ENCODE measurements at places on chromosomes 7 and 10. TPM values are rescaled to one million over a fixed set of nuclear protein-coding genes. Genes with fewer than 3 reads are reported as not detected.

- no peak for DNase-seq
These were observed 54.1 kb downstream of the JAZF1 start for GRCh38 chr7:28126410-28127041.

DNA sequence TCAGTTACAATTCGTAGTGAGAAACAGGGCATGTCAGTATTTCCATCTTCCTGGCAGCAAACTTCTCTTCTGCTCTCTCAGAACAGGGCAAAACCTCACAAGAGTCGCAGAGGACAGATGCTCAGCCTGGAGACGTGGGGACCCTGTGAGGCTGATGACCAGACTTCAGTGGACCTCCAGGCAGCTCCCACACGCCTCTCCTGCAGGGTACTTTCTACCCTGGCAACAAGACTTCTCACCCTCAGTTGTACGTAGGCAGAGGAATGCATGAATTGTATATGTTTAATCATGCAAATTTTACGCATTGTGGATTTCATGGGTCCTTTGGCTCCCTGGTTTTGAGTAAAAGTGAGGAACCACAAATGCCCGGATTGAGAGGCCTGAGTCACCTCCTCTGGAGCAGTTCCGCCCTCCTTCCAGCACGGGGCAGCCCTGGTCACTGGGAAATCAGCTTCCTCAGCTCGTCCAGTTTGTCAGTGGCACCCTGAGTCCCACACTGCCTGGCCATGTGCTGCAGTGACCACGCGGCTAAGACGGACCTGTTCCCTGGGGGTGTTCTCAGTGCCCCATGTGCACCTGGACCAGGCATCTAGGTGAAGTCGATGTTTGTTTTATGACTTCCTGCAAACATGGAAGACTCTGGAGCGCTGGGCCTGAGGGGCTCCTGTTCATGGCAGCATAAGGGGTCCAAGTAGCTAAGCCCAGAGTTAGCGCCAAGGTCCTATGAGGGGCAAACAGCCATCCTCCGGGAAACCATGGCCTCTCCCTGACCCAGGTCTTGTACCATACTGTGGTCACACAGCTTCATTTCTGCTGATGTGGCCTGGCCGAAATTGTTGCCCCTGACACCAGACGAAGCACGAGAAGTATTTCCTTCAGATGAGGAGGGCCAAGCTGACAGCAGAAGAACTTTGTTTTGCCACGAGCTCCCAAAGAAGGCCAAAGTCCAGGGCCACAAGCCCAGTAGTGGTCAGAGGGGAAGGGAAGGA, 165.1 kb downstream of the TNS3 start:
- no peak for DNase-seq

DNA sequence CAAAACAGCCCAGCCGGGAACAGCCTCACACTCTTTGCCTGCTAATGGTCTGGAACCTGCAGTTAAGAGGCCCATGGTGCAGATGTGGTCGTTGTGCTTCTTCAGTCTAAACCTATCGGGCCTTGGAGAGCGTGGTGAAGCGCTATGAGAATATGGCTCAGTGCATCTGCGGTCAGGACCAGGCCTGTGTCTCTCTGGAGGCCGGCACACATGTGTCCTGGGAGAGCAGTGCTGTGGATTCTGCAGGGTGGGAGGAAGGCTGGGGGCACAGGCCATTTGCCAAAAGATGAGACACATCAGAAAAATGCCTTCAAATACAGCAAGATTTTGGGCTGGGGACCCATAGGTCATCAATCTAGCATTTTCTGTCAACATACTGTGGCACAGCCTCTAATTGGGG, 231.5 kb upstream of the GLI3 start:
- DNase-seq, result no peak

GRCh38 chr10:22669163-22669711, 45.1 kb downstream of the PIP4K2A start:
- no peak for DNase-seq

DNA sequence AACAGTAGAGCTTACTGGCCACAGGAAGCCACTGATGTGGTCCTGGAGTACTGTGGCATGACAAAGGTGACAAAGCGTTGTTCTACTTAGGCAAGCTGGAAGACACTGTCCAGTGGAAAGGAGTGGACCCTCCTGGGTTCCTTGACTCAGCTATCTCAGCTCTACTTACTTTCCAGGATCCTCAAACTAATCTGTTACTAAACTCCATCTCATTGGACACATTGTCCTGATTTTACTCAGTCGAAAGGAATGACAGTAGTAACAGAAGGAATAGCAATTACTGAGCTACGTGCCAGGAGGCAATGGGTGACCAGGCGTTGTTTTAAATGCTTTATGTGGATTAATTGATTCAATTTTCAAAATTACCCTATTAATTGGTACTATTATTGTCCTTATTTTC, 41.6 kb downstream of the ABLIM1 start:
- DNase-seq, result no peak

DNA sequence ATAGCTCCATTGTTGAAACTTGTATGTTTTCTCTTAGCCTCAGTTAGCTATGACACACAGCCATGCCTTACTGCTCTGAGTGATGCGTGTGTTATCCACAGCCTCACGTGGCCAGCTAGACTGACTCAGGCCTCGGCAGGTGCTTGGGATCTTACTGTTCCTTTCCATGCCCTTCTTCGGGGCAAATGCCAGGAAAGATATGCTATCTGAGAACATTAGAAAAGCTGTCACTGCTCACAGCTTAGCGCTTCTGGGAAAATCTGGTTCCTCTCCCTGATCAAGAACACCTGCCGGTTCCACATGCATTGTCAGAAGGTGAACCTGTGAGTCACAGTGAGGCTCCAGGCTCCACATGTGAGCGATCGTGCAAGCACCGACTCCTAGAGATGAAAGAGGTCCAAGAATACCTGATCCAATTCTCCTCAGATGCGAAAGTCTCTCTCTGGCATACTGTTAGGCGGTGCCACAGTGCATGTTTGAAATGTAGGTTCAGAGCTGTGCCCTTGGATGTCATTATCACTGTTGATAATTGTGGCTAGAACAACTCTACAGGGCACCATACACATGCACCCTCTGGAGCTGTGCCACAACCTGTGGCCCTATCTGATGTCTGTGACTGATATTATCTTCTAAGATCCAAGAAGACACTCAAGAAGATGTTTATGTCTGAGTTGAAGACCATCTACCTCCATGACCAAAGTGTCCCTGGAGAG, 247.8 kb upstream of the IGFBP3 start:
- no peak for DNase-seq

DNA sequence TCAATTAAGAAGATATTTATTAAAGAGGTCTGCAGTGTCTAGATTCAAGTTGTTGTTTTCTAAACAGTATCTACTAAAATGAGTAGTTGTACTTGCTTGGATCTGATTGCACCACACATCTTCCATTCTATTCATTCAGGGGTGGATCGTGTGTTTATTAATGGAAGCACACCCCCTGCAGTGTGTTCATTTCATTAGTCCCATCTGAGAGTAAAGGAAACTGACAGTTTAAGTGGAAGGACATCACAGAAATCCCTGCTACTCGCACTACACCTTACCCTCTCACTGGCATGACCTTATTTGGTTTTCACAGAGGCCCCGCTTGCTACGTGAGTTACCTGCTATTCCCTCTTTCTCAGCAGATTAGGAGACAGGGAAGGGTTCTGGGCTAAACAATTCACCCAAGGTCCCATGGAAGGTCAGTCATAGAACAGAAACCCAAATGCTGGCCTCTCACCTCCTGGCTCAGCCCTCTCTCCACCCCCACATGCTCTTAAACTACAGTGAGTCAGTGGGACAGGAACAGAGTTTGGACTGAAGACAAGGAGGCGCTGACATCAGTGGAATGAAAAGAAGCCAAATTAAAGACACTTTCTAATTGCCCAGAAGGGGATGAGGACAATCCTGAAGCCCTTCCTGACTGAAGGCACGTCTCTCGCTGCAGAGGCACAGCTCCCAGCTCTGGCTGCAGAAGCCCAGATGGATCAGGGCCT, 369.2 kb upstream of the NRP1 start:
- no peak for DNase-seq

GRCh38 chr7:108002726-108003598, at the start of gene LAMB1:
LAMB1 (minus strand) TSS chr7:108003161; CDS start chr7:108002885, 276 bp downstream.
- no peak for DNase-seq

DNA sequence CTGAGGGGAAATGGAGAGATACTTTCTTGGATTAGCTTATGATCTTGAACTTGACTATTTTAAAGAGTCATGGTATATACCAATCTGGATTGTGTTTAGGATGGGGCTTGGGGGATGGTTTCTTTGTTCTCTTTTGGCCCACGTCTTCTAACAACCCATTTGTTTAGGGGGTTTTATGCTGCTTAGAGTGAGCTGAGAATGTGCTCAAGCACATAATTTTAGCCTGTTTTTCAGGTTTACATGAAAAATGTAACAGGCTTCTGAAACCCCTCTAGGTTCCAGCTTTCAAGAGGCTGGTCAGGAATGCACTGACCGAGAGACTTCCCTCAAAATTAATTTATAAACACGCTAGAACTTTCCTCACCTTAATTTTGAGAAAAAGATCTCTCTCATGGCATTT, 94.3 kb downstream of the AUTS2 start:
- DNase-seq, result no peak

GRCh38 chr10:23917251-23917840, 291.6 kb upstream of the KIAA1217 start:
- DNase-seq, result no peak

- no peak for DNase-seq
These were observed 3.9 kb downstream of the BRI3 start for GRCh38 chr7:98285157-98286092.

DNA sequence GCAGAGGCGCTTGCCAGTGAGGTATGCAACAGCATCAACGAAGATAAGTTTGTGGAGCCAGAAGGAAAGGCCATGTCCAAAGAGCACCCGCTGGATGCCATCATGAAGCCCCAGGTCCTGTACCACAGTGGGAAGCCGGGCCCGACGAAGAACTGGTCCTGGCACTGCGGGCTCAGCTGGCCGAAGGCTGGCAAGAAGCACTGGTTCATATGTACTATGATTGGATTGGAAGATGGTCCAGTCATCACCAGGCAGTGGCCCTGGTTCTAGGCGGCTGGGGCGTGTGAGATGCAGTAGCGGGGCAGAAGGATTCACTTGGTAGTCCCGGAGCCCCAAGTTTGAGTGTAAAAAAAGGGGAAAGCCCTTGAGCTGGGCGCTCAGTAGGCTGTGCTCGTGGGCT, 3.9 kb downstream of the NDST2 start:
- no peak for DNase-seq

GRCh38 chr10:73645251-73645650, 4.0 kb upstream of the MYOZ1 start:
- DNase-seq, result no peak

DNA sequence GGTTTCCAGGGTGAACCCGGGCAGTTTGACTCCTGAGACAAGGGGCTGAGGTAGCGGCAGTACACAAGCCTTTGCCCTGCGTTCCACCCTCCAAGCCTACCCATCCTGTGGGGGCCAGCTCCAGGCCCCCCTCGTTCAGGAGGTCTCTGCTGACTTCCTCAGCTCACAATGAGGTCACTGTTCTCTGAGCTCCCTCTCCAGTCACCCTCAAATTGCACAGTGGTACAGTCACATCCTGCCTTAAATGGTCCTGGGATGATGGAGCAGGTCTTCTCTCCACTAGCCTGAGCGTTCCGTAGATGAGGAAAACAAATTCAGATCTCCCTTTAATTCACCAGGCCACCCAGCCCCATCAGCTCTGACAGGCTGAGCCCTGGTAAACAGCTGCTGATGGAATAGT, 90.2 kb downstream of the SH3PXD2A start:
- no peak for DNase-seq

DNA sequence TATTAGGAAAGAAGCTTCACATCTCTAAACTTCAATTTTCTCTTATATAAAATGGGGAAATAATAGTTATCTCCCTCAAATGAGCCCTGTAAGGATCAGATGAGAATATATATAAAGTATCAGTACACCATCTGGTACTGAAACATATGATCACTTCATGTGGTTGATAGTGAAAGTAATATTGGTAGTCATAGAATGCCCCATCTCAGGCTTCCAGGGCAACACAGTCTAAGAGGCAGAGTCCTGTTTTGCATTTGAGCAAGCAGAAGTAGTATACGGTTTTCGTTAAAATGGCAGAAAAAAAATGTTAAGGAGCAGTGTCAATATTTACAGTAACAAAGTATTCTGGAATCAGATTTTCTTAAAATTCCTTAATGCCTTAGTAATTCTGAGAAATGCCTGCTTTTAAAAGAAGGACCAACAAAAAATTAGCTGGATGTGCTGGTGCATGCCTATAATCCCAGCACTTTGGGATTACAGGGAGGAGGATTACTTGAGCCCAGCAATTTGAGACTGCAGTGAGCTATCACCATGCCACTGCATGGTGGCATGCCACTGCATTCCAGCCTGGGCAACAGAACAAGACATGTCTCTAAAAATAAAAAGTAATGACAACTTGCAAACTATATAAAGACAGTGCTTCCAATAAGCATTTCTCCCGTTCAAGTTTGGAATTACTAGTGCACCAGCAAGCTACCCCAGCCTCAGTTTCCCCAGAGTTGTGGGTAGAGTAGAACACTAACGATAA, 19.8 kb downstream of the KBTBD2 start:
- DNase-seq, result no peak

DNA sequence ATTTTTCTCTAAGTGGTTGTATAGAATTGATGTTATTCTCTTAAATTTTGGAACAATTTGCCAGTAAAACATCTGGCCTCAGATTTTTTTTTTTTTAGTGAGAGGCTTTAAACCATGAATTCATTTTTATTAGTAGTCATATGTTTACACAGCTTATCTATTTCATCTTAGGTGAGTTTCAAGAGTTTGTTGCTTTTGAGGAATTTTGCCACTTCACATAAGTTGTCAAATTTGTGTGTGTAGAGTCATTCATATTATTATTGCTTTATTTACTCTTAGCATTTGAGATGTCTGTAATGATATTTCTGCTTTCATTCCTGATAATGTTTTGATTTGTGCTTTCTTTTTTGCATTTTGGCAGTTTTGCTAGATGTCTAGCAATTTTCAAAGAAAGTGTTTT, 132.1 kb downstream of the CCSER2 start:
- DNase-seq, result no peak

DNA sequence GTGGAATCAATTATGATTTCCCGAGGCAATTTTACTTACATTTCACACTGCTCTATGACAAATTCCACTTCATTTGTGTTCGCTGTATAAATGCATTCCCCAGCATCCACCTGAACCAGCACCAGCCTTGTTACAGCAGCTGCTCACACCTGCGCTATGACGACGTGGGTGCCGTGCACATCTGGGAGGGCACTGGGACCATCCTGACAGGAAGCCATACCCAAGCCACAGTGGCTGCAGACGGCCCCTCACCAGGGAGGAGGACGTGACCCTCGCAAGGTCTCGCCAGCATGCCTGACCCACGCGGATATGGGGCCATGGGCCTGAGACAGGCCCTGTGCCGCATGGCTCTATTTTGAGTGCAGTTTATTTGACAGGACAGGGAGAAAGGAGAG, 201.3 kb downstream of the MAD1L1 start:
- no peak for DNase-seq

RSPH10B2 gene
- total RNA-seq, result 0.70 TPM

FAM25C gene
- not detected for total RNA-seq

PLXDC2 gene
- 1.2 TPM for total RNA-seq

GALNT17 gene
- total RNA-seq, result not detected

TSPAN13 gene
- total RNA-seq, result not detected

ST8SIA6 gene
- 0.58 TPM for total RNA-seq

FZD1 gene
- 0.08 TPM for total RNA-seq

GRID2IP gene
- total RNA-seq, result 0.47 TPM

NYAP1 gene
- 0.58 TPM for total RNA-seq

CH25H gene
- total RNA-seq, result not detected

ZWINT gene
- 2.2 TPM for total RNA-seq

All from CD4-positive, alpha-beta memory T cell (primary cell).